ENCODE measurements at places on chromosomes 7 and 10. TPM values are rescaled to one million over a fixed set of nuclear protein-coding genes. Genes with fewer than 3 reads are reported as not detected.
A peak's percentile ranks its signal among the peaks of the same experiment; 100 is the strongest.

Gene TUBB8
- not detected for total RNA-seq

Gene LIPK
- not detected for total RNA-seq

Gene SDK1
- not detected for total RNA-seq

DNA sequence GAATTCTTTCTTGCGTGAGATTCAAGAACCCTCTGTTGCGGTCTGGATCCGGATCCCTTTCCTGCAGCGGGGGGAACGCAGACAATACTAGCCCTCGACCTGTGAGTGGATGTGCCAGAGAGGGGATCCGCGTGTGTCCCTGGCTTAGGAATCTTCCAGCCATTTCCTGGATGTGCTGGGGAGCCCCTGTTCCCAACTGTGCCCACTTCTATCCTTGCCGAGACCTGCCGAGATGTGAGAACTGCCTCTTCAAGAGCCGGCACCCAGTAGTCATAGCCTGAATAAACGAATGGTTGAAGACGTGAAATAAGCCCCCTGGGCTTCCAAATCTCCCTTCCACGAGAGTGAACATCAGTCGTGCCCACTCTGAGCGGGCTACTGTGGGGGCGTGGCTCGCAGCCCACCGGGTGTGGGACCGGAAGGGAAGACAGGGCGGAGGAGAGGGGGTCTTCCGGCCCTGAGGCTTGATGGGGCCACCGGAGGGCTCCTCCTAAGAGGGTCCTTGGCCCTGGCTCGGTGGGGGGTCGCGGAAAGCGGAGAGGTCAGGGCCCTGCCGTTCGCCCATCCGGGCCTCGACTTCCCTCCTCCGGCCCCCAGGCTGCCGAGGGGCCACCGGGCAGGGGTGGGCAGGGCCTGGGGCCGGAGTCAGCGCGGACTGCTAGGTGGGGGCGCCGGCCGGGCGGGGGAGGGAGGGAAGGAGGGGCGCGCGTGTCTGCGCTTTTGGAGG lies 1.3 kb upstream of the CCDC136 start:
- no peak for DNase-seq

DNA sequence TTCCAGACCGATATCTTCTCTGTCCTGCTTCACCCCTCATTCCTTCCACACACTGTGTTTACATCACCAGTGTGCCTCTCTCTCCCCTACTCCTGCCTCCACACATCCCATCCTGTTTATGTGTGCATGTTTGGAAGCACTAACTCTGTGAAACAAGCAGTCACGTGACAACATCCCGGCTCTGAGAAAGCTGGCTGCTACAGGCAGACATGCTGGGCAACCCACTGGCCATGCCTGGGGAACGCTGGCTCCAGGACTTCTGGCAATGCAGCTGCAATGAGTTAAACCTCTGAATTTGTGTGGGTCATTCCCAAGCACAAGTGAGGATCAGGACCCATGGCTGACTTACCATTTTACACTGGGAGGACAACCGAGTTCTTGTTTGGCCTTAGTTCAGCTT lies 74.0 kb downstream of the WNT2 start:
- DNase-seq = peak; percentile 56

GRCh38 chr7:89336121-89336520 lies 540.6 kb upstream of the TEX47 start:
- no peak for DNase-seq

DNA sequence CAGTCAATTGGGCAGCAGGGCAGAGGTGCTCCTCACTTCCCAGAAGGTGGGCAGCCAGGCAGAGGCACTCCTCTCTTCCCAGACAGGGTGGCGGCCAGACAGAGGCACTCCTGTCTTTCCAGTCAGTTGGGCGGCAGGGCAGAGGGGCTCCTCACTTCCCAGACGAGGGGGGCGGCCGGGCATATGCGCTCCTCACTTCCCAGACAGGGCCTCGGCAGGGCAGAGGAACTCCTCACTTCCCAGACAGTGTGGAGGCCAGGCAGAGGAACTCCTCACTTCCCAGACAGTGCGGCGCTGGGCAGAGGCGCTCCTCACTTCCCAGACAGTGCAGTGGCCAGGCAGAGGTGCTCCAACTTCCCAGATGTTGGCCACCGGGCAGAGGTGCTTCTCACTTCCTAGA lies 33.4 kb upstream of the SEC61G start:
- no peak for DNase-seq

DNA sequence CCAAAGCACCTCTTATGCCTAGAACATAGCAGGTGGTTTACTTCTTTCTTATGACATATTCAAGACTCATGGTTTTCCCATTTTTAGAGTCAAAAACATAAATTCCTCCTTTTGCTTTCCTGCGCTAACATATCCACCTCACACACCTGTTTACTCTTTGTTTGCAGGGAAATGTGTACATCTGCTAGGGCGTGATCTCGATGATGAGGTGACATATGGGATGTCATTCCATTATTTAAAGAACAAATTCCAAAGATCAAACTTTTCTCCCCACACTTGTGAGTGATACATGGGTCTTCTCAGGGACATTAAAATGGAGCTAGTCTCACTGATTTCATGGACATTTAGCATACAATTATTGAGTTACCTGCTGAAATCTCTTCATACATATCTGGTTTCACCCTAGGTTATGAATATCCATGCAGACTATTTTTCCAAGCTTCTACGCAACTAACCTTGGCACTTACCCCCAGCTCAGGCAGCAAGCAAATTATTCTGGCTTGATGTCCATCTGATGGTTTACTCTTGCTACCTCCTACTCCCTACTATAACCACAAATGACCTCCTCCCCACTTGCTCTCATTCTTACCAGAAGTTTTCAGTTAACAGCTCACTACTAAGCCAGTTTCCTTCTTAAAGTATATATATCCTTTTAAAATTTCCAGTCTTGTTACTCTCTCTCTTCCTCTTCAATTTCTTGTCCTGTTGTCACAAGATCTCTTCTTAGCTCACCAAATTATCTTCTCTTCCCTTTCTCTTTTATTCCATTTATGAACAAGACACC lies 208.5 kb downstream of the RNLS start:
- DNase-seq = no peak

DNA sequence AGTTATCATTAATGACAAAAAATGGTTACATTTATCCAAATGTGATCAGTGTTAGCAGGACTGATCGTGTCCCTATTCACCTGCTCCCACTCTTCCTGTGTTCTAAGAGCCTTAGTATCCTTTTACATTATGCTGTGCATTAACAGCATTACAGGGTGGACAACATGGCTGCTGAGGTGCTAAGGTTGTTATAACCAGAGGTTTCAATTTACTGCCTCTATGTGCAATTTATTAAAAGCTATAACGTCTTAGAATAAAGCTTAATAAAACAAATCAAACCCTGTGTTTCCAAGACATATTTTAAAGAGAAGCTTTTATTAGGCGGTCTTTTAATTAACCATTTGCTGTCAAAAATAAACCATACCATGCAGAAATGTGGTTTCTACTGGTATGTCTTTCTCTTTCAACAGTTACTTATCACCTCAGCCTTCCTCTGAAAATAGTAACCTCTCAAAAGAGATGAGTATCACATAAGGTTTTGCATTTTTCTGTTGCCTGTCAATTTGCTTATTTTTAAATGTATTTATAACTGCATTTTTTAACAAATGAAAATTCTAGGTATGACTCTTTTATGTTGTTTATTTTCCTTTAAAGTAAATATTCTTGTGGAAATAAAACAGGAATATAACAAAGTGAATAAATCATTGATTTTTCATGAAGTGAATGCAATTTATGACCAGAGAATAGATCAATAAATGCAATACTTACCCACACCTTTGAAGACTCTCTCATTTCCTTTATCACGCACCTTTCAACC lies 849.8 kb upstream of the SORCS1 start:
- DNase-seq = no peak

DNA sequence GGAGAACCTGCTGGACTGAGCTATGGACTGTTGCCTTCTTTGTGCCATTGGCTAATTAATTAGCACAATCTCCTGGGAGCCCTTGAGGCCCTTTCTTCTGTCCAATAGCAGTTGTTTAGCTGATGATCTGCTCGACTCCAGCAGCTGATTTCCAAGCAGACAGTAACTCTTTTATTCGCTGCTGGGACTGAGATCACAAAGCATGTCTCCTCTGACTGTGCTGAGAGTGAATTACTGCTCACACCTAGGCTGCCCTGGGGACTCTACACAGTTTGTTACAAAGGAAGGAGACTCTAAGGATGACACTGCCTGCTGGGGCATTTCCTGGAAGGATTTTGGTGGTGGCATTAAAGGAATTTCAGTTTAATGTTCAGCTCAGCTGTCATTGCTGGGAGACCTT lies 31.4 kb downstream of the CASP7 start:
- no peak for DNase-seq

DNA sequence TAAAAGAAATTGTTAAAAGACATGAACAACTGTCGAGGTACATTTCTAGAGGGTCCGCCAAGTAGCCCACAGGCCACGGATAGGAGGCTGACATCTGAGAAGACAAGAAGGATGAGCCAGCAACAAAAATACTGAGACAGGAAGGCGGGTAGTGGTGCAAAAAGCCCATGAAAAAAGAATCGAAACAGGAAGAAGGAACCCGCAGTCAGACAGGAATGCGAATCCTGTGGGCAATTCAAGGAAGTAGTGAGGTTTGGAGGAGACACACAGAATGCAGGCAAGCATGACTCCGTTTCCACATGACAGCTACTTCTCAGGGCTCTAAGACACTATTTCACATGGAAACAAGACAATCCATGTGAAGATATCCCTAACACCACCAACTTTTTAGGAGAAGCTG lies 125.2 kb downstream of the DOCK4 start:
- DNase-seq = peak; percentile 21

GRCh38 chr7:48048113-48048512 lies 12.8 kb downstream of the C7orf57 start:
- DNase-seq = no peak

DNA sequence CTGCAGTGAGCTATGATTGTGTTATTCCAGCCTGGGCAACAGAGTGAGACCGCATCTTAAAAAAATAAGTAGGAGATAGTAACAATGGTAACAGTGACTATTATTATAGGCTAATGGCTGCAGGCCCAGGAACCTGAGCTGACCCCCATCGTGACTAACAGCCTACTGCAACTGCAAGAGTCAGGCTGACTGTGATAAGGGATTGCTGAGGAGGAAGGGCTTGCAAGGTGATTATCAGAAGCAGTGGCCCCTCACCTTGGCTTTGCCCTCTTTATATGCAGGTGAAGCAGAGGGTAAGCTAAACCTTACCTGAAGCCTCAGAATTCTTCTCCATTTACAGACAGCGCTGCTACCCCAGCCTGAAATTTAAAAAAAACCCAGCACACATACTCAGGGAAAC lies 83.9 kb upstream of the SDK1 start:
- DNase-seq = peak; percentile 52

GRCh38 chr7:125830743-125831142 lies 901.1 kb upstream of the POT1 start:
- DNase-seq = no peak

DNA sequence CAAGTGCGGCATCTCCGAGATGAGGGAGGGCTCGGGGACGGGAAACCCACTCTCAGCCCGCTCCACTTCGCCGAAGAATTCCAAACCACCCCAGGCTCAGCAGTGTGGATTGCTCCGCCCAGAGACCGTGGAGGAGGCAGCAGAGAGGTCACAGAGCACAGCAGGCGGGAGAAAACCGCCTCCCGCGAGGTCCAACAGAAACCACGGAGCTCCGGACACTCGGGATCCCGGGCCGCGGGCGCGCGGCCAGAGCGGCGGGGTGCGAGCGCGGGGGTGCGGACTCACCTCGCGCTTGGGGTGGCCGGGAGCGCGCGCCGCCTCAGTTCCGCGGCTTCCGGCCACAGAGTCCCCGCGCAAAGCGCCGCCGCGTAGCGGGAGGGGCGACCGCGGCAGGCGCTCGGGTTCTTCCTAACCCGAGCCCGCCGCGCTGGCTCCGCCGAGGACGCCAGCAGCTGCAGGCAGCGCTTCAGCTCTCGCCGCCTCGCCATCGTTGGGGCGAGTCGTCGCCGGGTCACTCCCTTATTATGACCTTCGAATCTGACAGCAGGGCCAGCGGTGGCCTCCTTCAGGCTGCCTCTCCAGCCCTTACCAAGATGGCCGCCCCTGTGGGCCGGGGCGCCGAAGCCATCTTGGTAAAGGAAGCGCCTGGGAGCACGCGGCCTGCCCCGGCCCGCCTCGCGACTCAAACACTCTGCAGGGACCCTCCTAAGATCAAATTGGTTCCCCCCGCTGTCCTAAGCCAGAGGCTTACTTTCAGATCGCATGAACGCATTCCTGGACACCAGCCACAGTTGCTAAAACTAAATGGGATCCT lies at the start of gene NAPEPLD:
NAPEPLD (minus strand) TSS at position 106 of the 814 bp plus-strand sequence. CDS start 20,323 bp downstream, outside the sequence.
- DNase-seq = peak; percentile 89

DNA sequence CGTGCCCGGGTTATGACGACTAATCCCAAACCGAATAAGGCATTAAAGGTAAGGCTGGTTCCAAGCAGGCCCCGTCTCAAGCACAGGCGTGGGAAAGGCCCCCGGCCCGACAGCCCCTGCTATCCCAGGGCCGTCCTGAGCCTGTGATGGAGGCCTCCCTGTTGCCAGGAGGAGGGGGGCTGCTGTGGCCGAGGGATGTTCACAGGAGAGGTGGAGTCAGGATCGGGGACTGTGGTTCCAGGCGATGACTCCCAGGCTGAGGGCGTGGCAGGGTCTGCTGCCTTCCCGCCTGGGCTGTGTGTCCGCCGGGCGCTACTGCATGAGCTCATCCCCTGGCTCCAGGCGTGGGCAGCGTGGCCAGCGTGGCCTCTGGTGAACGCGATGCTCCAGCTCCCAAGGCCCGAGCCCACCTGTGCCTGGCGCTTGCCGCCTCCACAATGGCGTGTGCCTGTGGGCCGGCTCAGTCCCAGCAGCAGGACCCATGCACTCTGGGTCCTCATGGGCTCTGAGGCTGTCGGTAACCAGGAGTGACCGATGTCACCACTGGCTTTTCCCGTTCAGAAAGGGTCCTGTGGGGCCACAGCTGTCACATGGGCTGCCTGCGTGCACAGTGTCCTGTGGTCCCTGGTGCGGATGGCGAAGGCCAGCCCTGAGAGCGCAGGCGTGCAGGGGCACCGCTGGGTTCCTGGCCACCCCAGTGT lies 8.8 kb downstream of the MAFK start:
- DNase-seq = no peak

DNA sequence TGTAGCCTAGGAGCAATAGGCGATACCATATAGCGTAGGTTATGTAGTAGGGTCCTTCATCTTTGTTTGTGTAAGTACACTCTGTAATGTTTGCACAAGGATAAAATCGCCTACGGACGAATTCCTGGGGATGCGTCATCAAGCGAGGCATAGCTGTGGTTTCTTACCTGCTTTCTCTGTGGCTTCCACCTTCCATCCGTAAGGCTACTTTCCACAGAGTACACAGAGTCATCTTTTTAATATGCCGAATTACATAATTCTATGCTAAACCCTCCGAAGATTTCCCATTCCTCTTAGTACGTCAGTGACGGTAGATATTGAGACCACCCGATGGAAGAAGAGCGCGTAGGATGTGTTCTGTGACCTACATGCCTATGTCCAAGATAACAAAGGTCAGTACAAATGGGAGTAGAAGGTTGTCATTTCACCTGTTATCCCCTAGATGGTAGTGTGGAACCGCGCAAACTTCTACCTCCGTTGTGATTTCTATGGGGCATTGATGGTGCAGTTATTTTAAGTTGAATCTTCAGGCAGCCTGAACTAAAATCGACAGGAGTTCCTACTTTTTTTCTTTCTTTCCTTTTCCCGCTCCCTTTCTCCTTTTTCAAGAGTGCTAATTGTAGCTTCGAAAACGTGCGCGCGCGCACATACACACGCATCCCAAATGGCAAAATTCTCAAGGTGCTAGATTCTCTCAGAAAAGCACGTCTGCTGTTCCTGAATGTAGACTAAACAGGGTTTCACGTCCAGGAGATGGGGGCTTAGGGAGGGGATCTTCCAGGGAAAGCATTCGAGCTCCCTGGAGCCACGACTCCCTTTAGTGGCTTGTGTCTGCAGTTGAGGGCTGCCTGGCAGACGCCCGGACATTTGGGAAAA lies 111.7 kb upstream of the MBL2 start:
- no peak for DNase-seq
